ENCODE measurements at places on chromosomes 7 and 10.

- DNase-seq, result no peak
Observed at GRCh38 chr10:114780577-114781184, 40.9 kb upstream of the FHIP2A start.

- no peak for DNase-seq
Observed at GRCh38 chr7:36910401-36910800, 186.1 kb upstream of the AOAH start.

DNA sequence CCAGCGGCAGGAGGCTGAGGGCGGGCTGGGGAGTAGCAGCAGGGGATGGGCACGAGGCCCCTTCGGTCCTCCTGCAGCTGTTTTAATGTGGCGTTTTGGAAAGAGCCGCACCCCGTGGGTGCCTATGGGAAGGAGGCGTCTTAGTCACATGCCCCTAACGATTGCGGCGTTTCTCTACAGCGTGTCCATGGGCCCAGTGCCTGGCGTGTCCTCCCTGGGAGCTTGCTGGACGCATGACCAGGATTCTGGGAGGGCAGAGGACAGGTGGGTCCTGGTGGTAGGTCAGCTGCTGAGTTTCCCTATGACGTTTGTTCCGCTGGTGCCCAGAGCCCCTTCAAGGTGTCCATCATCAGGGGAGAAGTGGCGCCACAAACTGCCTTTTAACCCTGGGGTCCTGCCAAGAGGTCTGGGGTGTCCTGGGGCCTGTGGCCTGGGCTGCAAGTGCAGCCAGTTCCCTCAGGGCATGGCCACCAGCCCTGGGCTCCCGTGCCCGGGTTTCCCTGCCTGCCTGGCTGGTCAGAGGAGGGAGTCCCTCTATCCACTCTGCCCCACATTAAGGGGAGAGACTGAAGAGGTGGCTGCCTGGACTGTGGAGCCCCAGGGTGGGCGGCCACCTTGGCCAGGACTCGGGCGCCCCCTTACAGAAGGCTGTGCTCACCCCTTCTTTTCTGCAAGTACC, 48.7 kb downstream of the PWWP2B start:
- DNase-seq, result no peak

DNA sequence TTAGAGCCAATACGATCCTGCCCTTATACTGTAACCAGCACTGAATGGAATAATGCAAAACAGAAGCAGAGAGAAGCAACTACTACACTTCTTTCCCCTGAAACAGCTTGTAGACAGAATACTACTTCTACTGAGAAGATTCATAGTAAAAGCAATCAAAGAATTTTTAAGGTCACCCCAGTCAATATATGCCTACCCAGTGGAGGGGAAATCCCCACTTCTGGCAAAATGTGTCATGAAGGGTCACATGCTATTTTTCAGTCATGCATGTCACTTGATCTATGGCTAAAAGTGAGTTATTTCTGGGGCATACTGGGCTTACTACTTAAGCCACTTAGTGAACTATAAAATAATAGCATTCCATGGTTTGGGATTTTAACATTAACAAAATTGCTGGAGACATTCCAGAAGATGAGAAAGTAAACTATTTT, 25.6 kb downstream of the IRF5 start:
- peak; percentile 80 for DNase-seq

- DNase-seq, result no peak
Observed at GRCh38 chr7:55109404-55110167, 90.8 kb downstream of the EGFR start.

DNA sequence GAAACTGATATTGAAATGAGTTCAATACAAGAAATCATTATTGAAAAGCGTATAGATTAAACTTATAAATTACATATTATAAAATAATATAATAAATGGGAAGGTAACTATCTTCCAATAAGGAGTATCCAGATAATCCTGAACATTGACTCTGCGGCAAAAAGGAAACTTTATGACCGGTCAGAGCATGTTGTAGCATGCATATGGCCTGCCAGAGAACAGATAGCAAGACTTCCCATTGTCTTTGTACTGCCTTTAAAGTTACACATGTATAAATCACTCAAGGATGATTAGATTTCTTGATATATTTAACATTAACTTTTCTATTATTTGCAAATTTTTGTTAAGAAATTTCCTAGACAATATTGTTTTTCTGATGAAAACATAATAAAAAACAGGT, 56.2 kb upstream of the ETV1 start:
- no peak for DNase-seq

GRCh38 chr7:33882040-33882837, 23.1 kb upstream of the BMPER start:
- DNase-seq, result no peak

DNA sequence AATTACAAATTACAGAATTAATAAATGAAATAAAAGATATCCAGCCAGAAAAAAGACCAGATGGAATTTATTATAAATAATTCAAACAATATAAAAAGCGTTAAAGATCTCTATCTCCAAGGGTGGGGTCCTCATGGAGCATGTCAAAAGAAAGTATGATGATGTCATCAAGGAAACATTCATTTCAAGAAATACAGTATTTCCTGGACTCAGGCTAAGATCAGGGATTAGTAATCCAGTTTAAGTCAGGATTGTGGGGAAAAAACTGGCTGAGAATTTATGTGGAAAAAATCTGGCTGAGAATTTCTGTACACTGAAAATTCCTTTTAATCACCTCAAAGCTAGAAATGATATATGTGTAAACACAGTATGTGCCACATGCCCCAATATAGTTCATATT, 1075.3 kb downstream of the XPNPEP1 start:
- DNase-seq, result no peak

DNA sequence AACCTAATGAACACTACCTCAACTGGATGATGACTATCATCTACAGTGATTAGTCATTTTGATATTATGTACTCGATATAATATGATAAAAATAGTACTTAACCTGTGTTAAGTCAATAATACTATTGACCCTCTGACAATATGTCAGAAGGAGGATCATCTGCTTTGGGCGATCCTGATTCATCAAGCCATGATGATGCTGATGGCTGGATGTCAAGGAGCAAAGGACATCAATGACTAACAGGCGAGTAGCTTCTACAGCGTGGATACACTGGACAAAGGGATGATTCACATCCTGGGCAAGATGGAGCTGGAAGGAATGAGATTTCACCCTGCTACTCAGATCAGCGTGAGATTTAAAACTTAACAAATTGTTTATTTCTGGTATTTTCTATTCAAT, 94.4 kb upstream of the SKAP2 start:
- no peak for DNase-seq

DNA sequence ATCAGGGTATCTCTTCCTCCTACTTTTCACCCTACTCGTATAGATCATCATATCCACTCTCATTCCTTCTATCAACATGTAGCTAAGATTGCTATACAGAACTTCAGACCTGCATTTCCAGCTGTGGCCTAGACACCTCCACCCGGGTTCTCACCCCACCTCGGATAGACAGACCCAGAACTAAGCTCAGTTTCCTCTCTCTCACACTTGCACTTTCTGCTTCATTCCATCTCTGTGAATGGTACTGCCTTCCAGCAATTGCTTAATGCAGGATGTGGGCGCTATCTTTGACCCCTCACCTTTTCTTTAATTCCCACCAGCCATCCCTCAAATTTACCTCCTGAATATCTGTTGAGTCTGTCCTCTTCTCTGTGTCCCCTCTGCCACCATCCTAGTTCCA, 35.7 kb downstream of the AGK start:
- no peak for DNase-seq

GRCh38 chr7:121936951-121937623, 64.1 kb downstream of the PTPRZ1 start:
- DNase-seq, result no peak
